Panc1 (cell line): ENCODE measurements at places on chromosomes 11 and 22.

DNA sequence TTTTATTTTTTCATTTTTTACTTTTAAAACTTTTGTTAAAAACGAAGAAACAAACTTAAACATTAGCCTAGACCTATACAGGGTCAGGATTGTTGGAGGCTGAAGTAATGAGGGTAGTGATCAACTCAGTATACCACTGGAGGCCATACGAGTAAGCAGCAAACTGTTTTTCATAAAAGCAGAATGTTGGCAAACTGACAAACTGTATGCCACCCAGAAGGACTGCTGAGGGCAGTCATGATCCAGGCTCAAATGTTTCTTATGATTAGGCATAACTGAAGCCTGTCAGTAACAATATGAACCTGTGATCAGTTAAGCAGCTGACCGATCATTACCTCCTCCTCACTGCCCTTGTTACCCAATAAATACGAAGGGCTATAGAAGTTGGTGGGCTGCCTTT, 10.2 kb upstream of the SC5D start:
- H3K27me3 ChIP-seq = peaks cover 25% of the 10 kb centered on the region
- H3K4me3 ChIP-seq = no peak overlapping the region
- DNase-seq = no peak
- H3K27ac ChIP-seq = no peak overlapping the region
- H3K36me3 ChIP-seq = no peaks in the 10 kb centered on the region

DNA sequence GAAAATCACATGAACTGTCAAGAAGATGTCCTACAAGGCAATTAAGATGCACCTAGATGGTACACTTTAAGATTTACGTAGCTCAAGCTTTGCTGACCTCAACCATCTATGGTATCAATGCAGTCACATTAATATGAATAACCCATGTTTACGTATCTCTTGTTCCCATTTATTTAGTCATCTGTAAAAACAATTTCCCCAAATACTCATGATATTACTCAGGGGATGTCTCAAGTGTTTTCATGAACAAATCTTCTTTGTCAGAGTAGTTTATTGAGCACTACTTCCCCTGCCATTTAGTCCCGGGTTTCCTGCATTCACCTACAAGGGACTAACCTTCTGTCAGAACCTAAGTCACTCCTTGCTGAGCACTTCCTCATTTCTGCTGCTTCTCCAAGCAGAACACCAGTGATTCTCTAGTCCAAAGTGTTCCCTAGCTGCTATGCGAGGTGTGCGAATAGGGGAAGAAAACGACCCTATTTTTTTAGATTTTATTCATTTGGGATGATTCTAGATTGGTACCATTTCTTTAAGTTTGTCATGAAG, 554.3 kb upstream of the LRRC4C start:
- H3K27ac ChIP-seq = no peak overlapping the region
- H3K4me3 ChIP-seq = no peak overlapping the region
- H3K36me3 ChIP-seq = no peaks in the 10 kb centered on the region

DNA sequence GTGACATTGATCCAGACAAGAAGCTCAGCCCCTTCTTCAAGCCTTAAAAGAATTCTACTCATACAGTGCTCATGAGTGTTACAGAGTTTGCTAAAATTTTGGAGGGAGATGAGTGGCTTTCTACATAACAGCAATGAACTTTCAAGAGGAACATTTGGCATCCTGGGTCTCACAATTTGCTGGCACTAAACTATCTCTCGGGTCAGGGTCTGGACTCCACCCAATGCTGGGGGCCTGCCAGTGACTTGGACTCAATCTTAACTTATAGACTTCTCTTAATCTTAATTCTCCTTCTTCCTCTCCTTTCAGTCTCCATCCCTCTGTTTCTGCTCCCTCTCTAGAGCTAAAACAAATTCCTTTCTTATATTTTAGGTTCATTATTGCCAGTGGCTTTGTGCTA, 317.9 kb downstream of the TMEM135 start:
- no peak for DNase-seq
- H3K36me3 ChIP-seq = no peaks in the 10 kb centered on the region
- H3K4me1 ChIP-seq = no peaks in the 10 kb centered on the region
- H3K4me3 ChIP-seq = no peak overlapping the region
- H3K27ac ChIP-seq = no peak overlapping the region

DNA sequence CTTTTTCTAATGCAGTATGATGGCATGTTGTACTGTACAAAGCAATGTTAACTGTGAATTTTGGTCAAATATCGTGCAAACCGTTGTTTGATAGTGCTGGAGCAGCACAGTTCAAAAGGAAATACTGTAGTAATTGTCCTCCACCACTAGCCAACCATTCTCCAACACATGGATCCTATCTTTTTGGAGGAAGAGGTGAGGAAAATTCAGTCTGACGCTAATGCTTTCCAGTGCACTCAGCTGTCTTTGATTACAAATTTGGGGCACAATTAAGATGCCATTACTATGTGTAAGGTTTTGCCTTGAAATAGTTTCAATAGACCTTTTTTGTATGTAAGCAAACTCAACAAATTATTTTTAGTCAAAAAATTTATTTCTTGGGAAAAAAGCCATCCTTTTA, 240.5 kb upstream of the CCDC179 start:
- no peak overlapping the region for H3K27ac ChIP-seq
- no peaks in the 10 kb centered on the region for H3K36me3 ChIP-seq
- no peak for DNase-seq

- H3K4me3 ChIP-seq = no peak overlapping the region
- no peaks in the 10 kb centered on the region for H3K36me3 ChIP-seq
- no peak for DNase-seq
- H3K27me3 ChIP-seq = no peaks in the 10 kb centered on the region
- no peaks in the 10 kb centered on the region for H3K4me1 ChIP-seq
- H3K27ac ChIP-seq = no peak overlapping the region
Measured at GRCh38 chr11:118878163-118878563, 5.5 kb upstream of the CXCR5 start.

DNA sequence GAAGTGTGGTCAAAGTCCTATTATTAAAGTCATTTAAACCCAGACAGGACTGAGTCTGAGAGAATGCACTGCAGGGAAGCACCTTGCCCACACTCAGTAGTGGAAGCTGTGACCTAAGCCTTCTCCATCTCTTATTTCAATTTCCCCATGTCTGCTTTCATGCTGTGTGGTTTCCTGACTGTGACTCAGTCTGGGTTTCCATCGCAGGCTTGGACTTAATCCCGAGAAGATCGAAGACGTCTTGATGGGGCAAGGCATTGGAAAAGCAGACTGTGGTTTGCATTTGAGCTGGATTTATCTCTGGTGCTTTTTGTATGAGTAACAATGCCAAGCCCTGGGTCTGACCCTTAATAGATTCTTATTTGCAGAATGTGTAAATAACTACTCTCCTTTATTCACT, 238.9 kb downstream of the NTM start:
- no peak for DNase-seq
- H3K4me1 ChIP-seq = no peaks in the 10 kb centered on the region
- H3K4me3 ChIP-seq = no peak overlapping the region
- peaks cover 13% of the 10 kb centered on the region; the same call in 1 of the 2 replicates for H3K27me3 ChIP-seq

- DNase-seq = no peak
- H3K4me1 ChIP-seq = peaks cover 12% of the 10 kb centered on the region
- H3K27ac ChIP-seq = no peak overlapping the region
- no peaks in the 10 kb centered on the region for H3K36me3 ChIP-seq
- no peaks in the 10 kb centered on the region for H3K27me3 ChIP-seq
- no peak overlapping the region for H3K4me3 ChIP-seq
Measured at GRCh38 chr22:37254209-37254866, 10.3 kb upstream of the RAC2 start.

- no peaks in the 10 kb centered on the region; the same call in 1 of the 2 replicates for H3K36me3 ChIP-seq
- H3K27me3 ChIP-seq = no peaks in the 10 kb centered on the region
- H3K27ac ChIP-seq = no peak overlapping the region
- 0 out of 2 replicates have a peak, but pooled peaks cover under 1% of the 10 kb centered on the region for H3K4me1 ChIP-seq
- no peak for DNase-seq
- no peak overlapping the region for H3K4me3 ChIP-seq
Measured at GRCh38 chr11:121590772-121591404, 138.1 kb upstream of the SORL1-AS1 start.

DNA sequence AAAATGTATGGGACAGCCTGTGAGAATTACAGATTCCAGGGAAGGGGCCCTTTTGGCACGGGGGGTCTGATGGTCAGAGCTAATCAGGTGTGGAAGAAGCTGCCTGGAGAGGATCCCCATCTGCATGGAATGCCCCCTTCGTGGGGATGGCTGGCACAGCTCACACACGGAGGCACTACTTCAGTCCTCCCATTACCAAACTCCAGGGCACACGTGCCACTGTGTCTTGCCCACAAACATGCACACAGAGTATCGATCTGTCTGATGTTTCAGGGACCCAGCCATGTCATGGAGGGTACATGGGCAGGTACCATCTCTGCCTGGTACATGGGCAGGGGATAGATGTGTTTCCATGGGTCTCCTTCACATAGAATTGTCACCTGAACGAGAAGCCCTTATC, 14.7 kb downstream of the KCNQ1OT1 start:
- H3K4me3 ChIP-seq = no peak overlapping the region
- H3K36me3 ChIP-seq = no peaks in the 10 kb centered on the region
- H3K4me1 ChIP-seq = no peaks in the 10 kb centered on the region
- DNase-seq = no peak
- no peak overlapping the region for H3K27ac ChIP-seq
- H3K27me3 ChIP-seq = no peaks in the 10 kb centered on the region

GRCh38 chr11:16204261-16204660, 152.1 kb downstream of the SOX6 start:
- no peak for DNase-seq
- H3K27me3 ChIP-seq = no peaks in the 10 kb centered on the region
- H3K36me3 ChIP-seq = no peaks in the 10 kb centered on the region
- H3K27ac ChIP-seq = no peak overlapping the region
- H3K4me3 ChIP-seq = no peak overlapping the region

GRCh38 chr22:22078329-22078728, 95.7 kb upstream of the TOP3B start:
- H3K36me3 ChIP-seq = no peaks in the 10 kb centered on the region
- no peak for DNase-seq
- no peaks in the 10 kb centered on the region for H3K4me1 ChIP-seq
- no peak overlapping the region for H3K4me3 ChIP-seq
- H3K27ac ChIP-seq = no peak overlapping the region

DNA sequence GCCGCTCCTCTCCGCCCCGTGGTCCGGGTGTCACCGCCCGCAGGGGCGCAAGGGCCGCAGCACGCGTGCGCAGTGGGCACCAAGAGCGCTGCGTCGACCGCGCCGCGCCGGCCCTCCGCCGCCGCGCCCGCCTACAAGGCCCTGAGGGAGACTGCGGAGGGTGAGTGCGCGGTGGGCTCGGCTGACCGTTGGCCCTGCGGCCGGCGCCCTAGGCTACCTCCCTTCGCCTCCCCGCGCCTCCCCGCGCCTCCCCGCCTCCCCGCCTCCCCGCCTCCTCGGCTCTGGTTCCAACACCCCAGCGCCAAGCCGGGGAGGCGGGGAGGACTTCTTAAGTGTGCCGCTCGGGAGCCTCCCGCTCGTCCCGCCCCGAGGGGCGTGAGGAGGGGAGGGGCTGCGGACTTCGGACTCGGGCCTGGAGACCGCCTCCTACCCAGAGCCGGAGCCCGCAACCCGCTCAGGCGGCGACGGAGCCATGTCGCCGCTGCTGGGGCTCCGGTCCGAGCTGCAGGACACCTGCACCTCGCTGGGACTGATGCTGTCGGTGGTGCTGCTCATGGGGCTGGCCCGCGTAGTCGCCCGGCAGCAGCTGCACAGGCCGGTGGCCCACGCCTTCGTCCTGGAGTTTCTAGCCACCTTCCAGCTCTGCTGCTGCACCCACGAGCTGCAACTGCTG, at the start of gene AQP11:
TSS of gene AQP11 (plus strand) at position 433 of the 673 bp plus-strand sequence. CDS start at position 473, 40 bp downstream.
- H3K4me1 ChIP-seq = peaks cover 4% of the 10 kb centered on the region
- peak; percentile 27 for DNase-seq
- no peaks in the 10 kb centered on the region for H3K27me3 ChIP-seq
- H3K4me3 ChIP-seq = peak within 1 kb of the TSS; percentile 92
- no peaks in the 10 kb centered on the region for H3K36me3 ChIP-seq
- H3K27ac ChIP-seq = peak within 1 kb of the TSS; percentile 80
